ENCODE measurements at places on chromosomes 13 and 19.

- DNase-seq, result no peak
Measured at GRCh38 chr19:50051964-50052363, 26.2 kb downstream of the ZNF473 start.

DNA sequence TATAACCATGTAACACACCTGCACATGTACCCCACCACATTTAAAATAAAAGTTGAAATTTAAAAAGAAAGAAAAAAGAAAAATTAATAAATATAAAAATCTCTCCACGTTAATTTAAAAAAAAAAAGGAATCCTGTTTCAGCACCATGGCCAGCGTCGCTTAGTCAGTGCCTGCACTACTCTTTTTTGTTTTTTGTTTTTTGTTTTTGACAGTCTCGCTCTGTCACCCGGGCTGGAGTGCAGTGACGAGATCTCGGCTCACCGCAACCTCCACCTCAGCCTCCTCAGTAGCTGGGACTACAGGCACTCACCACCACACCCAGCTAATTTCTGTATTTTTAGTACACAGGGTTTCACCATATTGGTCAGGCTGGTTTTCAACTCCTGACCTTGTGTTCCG lies 835.9 kb downstream of the UQCRFS1 start:
- DNase-seq, result no peak

DNA sequence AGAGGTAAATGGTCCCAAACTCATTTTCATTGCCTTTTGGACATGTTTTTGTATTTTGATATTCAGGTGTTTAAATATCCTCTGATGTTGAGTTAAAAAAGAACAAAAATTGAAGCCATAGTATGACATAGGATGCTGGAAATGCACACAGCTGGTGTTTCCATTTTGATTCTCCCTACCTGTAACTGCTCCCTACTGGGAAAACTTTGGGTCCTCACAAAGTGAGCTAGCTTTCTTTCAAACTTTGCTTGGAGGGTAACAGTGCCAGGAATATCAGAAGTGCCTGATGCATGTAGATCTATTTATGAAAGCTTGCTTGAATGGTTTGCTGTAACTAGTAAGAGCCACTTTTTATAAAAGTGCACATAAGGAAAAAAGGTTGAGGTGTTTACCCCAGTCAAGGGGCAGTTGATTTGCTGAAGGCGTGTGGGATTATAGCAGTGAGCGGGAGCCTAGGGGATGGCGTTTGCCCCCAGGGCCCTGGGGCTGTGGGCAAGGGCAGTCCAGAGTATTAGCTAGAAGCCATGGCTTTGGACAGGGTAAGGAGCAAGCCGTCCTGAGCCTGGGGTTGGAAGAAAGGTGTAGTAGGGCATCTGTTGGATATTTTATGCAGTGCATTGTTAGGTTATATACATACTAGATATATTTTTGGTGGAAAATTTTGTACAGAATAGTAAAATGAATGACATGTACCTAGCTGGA lies 4.3 kb downstream of the RPS9 start:
- DNase-seq, result no peak

- no peak for DNase-seq
Measured at GRCh38 chr13:47100214-47100853, 203.5 kb upstream of the HTR2A start.

DNA sequence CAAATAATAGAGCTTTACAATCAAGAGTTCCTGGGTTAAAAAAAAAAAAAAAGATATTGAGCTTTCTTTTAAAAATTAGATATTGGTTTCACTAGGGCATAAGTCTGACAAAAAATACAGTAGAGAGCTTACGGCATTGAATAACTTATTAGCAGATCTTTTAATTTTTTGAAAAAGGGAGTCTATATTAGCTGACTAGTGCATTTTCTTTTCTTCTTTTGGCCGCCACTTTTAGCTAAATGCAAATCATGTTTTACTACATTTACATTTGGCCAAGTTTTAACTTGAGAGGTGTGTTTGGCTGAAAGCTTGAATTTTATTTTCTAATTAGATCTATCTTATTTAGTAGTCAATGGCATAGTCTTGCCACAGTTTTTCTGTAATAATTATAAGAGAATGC lies 43.4 kb downstream of the SPRY2 start:
- no peak for DNase-seq

DNA sequence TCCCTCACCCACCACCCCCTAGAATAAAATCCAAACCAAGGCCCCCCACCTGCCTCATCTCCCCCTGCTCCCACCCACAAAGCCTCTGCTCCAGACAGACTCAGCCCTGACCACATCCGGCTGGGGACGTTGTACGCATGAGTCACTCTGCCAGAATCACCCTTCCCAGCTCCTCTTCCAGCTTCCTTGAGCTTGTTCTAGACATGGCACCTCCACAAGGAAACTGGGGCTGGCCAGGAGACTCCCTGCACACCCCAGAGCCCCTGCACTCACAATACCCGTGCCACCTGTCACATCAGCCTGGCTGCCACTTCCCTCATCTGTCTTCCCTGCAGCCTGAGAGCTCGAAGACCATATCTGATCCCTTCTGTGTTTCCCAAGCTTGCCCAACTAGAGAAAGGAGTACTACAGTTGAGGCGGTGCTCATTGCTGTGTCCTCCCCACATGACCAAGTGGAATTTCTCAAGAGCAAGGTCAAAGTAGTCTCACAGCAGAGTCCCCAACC lies 9.7 kb downstream of the DEDD2 start:
- no peak for DNase-seq

DNA sequence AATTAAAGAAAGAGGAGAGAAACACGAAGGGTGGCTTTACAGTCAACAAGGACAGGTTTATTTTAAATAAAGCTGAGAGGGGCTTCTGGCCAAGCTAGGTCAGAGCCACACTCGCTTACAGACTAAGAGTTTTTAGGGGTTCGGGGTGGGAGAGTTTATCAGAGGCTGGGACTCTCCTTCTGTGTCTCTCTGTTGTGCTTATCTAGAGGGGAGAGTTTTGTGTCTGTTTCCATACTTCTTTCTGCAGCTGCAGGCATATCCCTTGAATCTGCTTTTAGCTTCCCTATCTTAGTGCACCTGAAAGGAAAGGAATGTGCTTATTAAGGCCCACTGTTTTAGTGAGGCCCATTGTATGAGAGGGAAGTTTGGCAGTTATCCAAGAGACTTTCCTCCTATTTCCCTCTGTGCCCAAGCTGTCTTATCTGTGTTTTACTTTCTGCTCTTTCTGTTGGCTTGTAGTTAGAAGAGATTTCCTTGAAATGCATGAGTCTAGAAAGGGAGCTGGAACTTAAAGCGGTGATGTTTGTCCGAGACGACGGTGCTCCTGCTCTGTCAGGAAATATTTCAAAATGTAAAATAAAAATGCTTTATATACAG lies 275.3 kb downstream of the KCTD12 start:
- no peak for DNase-seq

DNA sequence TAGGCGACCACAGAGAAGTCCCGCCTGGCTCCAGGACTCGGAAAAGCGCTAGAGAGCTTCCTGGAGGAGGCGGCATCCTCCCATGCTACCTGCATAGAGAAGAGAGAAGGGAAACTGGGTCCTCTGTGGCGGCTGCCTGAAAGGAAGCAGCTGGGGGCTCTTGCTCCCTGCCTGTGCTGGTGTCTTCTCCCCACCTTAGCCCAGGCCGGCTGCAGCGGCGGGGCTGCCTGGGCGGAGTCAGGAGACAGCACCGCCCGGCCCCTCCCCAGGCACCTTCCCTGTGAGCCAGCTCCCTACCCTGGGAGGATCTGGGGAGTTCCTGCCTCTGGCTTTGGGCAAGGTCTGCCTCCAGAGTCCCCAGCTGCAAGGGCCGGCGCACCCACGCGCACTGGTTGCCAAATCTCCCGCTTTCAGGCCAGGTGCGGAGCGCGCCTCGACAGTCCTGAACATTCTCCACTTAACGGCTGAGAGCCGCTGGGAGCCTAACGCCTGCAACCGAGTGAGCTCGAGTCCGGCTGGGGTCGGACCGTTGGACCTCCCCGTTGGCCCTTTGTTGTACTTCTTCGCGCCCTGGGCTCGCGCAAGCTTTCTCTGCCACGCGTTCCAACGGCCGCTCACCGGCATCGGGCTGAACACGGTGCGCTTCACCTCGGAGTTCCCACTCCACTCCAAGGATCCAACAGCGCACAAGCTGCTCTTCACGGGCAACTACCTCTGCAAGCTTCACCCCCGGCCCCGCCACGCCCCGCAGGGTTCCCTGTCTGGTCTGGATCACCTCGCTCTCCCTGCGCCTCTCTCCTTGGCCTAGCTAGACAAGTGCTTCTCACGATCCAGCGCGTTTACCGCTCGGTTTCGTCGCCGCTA lies 21.8 kb upstream of the ZNF30 start:
- DNase-seq, result no peak

Data from naive thymus-derived CD8-positive, alpha-beta T cell (primary cell).